ENCODE measurements at places on chromosomes 6 and 20.

GRCh38 chr20:39873286-39873685, 815.8 kb downstream of the MAFB start:
- no peak for DNase-seq

GRCh38 chr20:12161734-12162133, 244.0 kb downstream of the BTBD3 start:
- no peak for DNase-seq

GRCh38 chr6:19839237-19839546, 2.0 kb downstream of the ID4 start:
- no peak for DNase-seq

DNA sequence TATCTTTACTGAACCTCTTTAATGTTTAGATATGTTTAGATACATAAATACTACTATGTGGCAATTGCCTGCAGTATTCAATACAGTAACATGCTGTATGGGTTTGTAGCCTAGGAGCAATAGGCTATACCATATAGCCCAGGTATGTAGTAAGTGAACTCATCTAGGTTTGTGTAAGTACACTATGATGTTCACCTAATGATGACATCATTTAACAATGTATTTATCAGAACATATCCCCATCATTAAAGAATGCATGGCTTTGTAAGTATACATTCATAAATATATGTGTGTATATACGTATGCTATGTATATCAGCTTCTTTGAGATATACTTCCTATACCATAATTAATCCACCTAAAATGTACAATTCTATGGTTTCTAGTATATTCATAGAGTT, 631.2 kb upstream of the MAN1A1 start:
- no peak for DNase-seq

DNA sequence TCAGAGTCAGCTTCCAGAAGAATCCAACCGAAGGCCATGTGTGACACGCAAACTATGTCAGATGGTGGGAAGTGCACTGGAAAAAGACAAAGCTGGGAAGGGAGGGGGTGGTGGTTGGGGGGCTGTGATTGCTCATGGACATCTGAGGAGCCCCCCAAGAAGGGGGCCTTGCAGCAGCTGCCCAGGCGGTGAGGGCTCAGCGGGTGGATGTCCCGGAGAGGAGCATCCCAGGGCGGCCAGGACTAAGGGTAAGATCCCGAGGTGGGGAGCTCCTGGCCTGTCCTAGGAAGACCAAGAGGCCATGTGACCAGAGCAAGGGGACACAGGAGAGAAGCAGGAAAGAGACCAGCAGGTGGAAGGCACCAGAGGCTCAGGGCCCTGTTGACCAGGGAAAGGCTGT, 299.5 kb downstream of the PREX1 start:
- DNase-seq = no peak

DNA sequence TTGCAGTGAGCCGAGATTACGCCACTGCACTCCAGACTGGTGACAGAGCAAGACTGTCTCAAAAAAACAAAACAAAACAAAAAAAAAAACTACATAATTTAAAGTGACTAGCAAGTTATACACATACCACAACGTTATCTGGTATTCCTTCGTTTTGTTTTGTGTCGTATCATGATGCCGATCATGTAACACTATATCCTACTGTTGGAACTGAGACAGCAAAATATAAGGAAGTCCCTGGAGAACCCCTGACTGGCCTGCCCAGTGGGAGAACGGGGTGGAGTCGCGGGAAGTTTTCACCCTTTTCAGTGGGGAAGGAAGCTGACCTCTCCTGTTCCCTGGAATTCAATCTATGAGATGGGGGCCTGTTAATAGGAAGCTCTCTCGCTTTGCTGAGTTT, 15.1 kb downstream of the SOX4 start:
- DNase-seq = no peak

DNA sequence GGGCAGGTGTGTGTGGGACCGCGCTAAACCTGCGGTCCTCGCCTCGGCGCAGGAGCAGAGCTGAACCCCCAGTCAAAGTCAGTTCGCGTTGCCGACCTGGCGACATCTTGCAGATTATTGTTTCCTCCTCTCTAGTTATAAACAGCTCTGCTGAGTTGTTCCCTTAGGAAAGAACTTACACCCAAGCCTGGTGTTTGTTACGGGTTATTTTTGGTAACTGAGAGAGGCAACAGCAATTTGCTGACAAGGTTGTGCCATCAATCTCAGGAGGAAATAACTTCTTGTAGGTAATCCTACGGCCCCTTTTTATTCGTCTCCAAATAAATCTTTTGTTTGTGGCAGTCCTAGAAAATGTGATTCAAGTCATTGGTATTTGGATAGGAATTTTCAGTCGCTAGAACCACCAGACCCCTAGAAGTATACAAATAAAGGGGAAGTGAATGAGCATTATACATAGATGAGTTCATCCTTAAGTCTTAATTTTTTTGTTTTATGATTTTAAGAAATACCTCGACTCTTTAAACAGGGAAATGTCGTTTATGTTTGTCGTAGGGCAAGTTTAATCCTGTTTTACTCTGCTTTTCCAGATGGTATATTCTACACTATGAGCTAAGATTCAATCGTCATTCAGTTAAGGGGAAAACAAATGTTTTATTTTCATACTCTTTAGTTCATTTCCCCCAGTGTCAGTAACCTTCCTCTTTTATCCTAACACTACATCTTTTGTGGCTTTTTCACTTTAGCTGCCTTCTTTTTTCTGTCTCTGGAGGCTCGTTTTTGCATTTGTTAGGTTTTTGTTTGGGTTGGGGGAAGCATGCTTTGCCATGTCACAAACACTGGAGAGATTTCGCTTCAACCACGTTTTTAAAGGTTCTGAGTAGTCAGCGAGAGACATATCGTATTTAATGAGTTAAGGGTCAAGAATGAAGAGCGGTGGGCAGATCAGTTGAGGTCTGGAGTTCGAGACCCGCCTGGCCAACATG, 1.2 kb downstream of the PM20D2 start:
- DNase-seq = peak; percentile 26

DNA sequence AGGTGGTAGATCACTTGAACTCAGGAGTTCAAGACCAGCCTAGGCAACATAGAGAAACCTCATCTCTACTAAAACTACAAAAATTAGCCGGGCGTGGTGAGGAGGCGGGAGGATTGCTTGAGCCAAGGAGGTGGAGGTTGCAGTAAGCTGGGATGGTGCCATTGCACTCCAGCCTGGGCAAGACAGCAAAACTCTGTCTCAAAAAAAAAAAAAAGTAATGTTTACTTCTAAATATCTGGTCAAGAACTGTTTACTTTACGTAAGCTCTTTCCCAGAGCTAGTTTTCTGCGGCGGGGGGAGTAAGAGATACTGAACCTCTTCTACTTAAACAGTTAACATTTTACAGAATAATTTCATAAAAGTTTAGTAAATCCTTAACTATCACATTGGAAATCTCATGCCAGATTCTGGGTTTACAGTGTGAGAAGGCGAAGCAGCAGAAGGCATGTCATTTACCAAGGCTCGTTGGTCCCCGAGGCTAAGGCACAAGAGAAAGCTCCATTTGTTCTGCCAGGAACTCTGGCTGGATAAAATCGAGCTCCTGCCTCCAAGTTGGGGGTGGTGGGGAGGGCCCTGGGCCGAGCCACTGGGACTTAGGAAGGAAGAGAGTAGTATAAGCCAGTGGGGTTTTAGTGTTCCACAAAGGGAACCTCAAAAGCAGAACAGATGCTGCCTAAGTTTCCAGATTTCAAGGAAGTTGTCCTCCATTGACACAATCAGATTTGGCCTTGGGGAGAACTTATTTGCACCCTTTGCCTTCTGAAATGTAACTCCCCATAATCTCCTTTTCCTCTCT, 41.7 kb downstream of the ARFGEF2 start:
- DNase-seq = no peak

- DNase-seq = no peak
Measured at GRCh38 chr6:158752613-158753012, 66.6 kb downstream of the EZR start.
